ENCODE measurements at places on chromosomes 7 and 10. TPM values are rescaled to one million over a fixed set of nuclear protein-coding genes. Genes with fewer than 3 reads are reported as not detected.

The TBXAS1 gene
- 4.3 TPM for total RNA-seq

The ARF5 gene
- 102 TPM for total RNA-seq

The SYCE1 gene
- 0.51 TPM for total RNA-seq

The PLEKHS1 gene
- total RNA-seq: not detected

The OR9A2 gene
- total RNA-seq: not detected

The RELN gene
- total RNA-seq: 0.57 TPM

The NEURL1 gene
- total RNA-seq: 0.54 TPM

All from cardiac septum (tissue), 1 donor.